GM23338 (cell line): ENCODE measurements at places on chromosomes 6 and 20. TPM values are rescaled to one million over a fixed set of nuclear protein-coding genes. Genes with fewer than 3 reads are reported as not detected.

The RGS17 gene
- total RNA-seq = 8.3 and 12.1 TPM in 2 replicates

The RHAG gene
- total RNA-seq = not detected in 2 replicates

The CENPW gene
- 16.5 and 22.4 TPM in 2 replicates for total RNA-seq

The SAMD3 gene
- total RNA-seq = 3.8 and 4.9 TPM in 2 replicates

The KIF6 gene
- 0.87 and 1.7 TPM in 2 replicates for total RNA-seq

The ASIP gene
- total RNA-seq = not detected in 2 replicates

The ZC2HC1B gene
- total RNA-seq = not detected in 2 replicates

The FAM83C gene
- 0.10 TPM in 1 of 2 replicates, not detected in the other for total RNA-seq

The DEFB124 gene
- total RNA-seq = 0.52 TPM in 1 of 2 replicates, not detected in the other

The PRSS16 gene
- total RNA-seq = 11.8 and 13.8 TPM in 2 replicates

The METTL24 gene
- 0.35 TPM in 1 of 2 replicates, not detected in the other for total RNA-seq

The PIGU gene
- 28.9 and 31.3 TPM in 2 replicates for total RNA-seq

The BMP7 gene
- 16.6 and 22.8 TPM in 2 replicates for total RNA-seq

The LAMA2 gene
- total RNA-seq = 4.4 and 6.4 TPM in 2 replicates

The TDRD6 gene
- 0.14 TPM in 1 of 2 replicates, not detected in the other for total RNA-seq

The TSBP1 gene
- not detected in 2 replicates for total RNA-seq

The PTK6 gene
- 0.28 TPM in 1 of 2 replicates, not detected in the other for total RNA-seq

The RRAGD gene
- 20.1 and 22.1 TPM in 2 replicates for total RNA-seq

The SLC26A8 gene
- 1.9 and 2.9 TPM in 2 replicates for total RNA-seq

The CCM2L gene
- 9.6 and 13.3 TPM in 2 replicates for total RNA-seq

The SYNCRIP gene
- 163 and 169 TPM in 2 replicates for total RNA-seq

The MYBL2 gene
- total RNA-seq = 95.3 and 131 TPM in 2 replicates

The TCF21 gene
- 0.08 and 0.17 TPM in 2 replicates for total RNA-seq

The GINS1 gene
- 62.5 and 65.4 TPM in 2 replicates for total RNA-seq

The TBC1D32 gene
- 10.4 and 16.1 TPM in 2 replicates for total RNA-seq

The ANKEF1 gene
- total RNA-seq = 8.8 and 9.7 TPM in 2 replicates

The MED23 gene
- 22.5 and 23.6 TPM in 2 replicates for total RNA-seq

The MYB gene
- 7.9 and 10.4 TPM in 2 replicates for total RNA-seq

The FOXS1 gene
- total RNA-seq = not detected in 2 replicates

The COL10A1 gene
- 0.28 TPM in 1 of 2 replicates, not detected in the other for total RNA-seq

The HTR1E gene
- total RNA-seq = 0.19 TPM in 1 of 2 replicates, not detected in the other

The MAS1 gene
- total RNA-seq = 0.03 and 0.08 TPM in 2 replicates

The CYP24A1 gene
- 0.12 TPM in 1 of 2 replicates, not detected in the other for total RNA-seq

The IGF2R gene
- total RNA-seq = 76.4 and 80.4 TPM in 2 replicates
